Stimulated activated effector memory CD8-positive, alpha-beta T cell treated with anti-CD3 and anti-CD28 coated beads, Interleukin-12 subunit alpha, Interleukin-12 subunit beta, amount 100 ng/mL, for 72 hours (primary cell): ENCODE measurements at places on chromosomes 3 and 15.

- DNase-seq = no peak
These were observed 13.0 kb downstream of the SCN5A start for GRCh38 chr3:38636464-38636863.

GRCh38 chr3:55676643-55677042 is 189.5 kb upstream of the WNT5A start:
- DNase-seq = no peak

DNA sequence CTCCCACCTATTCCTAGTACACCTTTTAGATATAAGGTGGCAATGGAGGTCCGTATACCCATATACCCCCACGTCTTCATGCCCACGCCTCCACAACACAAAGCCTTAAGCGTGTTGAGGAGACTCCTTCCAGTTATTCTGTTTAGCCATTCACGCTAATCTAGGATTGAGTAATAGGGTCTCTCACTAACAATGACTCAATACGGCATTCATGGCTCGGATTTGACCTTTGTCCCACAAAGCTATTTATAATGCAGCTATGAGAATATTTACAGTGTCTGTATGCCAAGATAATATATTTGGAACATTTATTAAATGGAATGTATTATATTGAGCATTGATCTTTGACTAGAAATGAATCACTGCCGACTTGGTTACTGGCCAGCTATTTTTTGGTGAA is 215.8 kb downstream of the KCNH8 start:
- DNase-seq = no peak

DNA sequence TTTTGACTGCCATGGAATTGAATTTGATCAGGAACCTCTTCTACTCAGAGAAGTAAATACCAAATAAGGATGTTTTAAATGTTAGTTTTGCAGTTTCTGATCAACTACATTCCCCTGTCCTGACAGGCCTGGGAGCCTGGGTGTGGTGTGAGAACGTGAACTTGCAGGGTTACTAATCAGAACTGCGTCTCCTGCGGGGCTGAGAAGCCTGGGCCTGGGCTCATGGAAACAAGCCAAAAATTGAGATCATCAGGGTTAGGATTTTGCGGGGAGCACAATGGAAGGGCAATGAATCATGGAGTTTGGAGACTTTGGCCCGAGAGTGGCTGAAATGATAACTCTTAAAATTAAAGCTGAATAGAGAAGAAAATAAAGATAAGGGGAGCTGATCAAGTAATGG is 47.8 kb upstream of the C3orf70 start:
- DNase-seq = no peak

DNA sequence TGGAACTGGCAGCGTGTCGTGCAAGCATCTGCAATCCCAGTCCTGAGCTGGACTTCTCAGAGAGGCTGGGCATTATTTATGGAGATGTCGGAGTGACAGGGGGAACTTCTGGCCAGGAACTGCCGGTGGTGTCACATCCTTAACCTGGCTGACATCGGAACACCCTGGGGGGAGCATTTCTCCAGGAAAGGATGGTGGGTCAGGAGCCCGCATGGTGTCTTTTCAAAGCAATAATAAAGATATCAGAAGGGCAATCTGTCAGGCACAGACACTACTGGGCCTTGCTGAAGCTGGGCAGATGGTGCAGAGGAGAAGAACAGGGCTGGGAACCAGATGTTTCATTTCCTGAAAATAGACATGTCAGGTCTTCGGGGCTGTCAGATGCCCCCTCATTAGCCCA is 133.5 kb downstream of the WNT7A start:
- no peak for DNase-seq

- no peak for DNase-seq
These were observed 28.2 kb downstream of the MYL3 start for GRCh38 chr3:46835054-46835453.

- DNase-seq = no peak
These were observed 27.7 kb downstream of the MAGI1 start for GRCh38 chr3:66010739-66011655.

GRCh38 chr3:99933971-99934750 is 116.5 kb downstream of the CMSS1 start:
- no peak for DNase-seq

GRCh38 chr3:45653205-45653604 is 36.0 kb upstream of the SACM1L start:
- no peak for DNase-seq

GRCh38 chr3:148992027-148992634 is 791 bp downstream of the GYG1 start:
- DNase-seq = peak; percentile 75

DNA sequence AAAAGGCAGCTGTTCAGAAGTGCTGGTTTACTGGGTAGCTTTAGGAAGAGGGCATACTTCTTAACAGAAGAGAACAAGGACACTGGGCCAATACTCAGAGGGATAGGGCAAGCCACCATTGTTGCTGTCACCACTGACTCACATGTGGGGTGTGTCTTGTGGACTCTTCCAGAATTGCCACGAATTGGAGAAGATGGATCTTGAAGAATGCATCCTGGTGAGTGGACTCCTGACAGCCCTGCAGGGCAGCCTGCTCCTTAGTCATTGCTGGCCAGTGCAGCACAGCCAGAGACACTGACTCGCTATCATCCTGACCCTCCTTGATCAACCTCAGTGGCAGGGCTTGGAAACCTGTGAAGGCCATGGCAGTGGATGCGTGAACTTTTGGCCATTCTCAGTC is 62.3 kb downstream of the UBP1 start:
- no peak for DNase-seq

DNA sequence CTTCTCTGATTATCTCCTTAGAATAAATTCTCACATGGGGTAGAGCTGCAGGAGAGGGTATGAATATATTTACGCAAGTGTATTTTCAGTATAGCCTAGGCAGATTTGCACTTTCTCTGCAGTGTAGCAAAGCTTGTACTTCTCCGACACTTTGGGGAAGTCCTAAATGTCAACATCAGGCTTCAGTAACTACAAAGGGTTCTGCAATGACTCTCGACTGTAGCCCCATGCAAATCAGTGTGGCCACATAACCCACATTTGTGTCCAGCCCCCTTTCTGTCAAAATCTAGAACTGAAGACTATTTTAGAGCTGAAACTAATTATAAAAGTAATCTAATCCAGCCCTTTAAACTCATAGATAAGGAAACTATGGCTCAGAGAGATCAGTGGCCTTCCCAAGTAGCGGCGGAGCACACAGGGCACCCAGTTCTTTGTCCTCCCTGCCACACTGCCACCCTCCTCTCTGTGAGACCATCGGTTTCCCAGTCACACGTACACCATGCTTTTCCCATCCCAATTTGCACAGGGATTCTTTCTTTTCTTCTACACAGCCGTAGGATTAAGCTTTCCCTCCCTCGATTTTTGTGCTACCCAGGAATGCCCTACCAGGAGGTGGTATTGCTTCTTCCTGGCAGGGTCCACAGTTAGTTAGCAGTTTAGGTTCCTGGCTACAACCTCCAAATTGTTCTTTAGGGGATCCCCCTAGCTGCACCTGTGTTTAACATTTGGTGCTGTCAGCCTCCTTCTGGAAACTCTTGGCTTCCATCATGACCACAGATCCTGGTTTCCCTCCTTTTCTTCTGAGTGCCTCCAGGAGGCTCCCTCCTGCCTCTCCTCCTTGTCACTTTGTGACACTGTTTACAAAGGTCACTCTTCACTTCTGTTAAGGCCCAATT is 22.9 kb downstream of the MRAS start:
- DNase-seq = no peak

- DNase-seq = no peak
These were observed 238.0 kb downstream of the SHOX2 start for GRCh38 chr3:157868196-157868595.

DNA sequence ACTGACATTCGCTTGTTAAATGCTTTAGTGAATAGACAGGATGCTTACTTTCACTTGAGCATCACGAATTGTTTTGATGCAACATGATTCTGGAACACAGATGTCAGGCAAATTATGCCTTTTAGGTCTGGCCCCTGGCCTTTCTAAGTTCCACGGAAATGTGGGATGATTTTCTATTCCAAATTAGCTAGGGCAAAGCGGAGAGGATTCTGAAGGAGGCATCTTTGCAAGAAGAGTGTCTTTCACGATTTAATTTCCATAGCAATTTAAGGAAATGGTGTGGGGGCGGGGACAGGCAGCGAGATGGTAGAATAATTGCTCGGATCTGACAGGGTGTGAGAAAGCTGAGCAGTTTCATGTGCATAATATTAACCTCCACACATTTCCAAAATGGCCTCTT is 238.5 kb upstream of the KCNMB2 start:
- DNase-seq = no peak

GRCh38 chr3:164250923-164251322 is 827.4 kb downstream of the SI start:
- no peak for DNase-seq

- DNase-seq = no peak
These were observed 36.2 kb downstream of the MTHFS start for GRCh38 chr15:79860661-79861060.

GRCh38 chr3:108605491-108605890 is 16.0 kb downstream of the DZIP3 start:
- DNase-seq = no peak

DNA sequence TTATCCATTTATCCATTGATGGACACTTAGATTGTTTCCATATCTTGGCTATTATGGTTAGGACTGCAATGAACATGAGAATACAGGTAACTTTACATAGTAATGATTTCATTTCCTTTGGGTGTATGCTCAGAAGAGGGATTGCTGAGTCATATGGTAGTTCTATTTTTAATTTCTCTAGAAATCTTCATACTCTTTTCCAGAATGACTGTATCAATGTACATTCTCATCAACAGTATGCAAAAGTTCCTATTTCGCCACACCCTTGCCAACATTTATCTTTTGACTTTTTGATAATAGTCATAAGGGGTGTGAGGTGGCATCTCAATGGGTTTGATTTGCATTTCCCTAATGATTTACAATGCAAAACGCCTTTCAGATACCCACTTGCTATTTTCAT is 6.2 kb upstream of the NIPA1 start:
- no peak for DNase-seq

- no peak for DNase-seq
These were observed 52.1 kb downstream of the DNAH1 start for GRCh38 chr3:52367891-52368880.

GRCh38 chr3:52356126-52356525 is 40.0 kb downstream of the DNAH1 start:
- no peak for DNase-seq

DNA sequence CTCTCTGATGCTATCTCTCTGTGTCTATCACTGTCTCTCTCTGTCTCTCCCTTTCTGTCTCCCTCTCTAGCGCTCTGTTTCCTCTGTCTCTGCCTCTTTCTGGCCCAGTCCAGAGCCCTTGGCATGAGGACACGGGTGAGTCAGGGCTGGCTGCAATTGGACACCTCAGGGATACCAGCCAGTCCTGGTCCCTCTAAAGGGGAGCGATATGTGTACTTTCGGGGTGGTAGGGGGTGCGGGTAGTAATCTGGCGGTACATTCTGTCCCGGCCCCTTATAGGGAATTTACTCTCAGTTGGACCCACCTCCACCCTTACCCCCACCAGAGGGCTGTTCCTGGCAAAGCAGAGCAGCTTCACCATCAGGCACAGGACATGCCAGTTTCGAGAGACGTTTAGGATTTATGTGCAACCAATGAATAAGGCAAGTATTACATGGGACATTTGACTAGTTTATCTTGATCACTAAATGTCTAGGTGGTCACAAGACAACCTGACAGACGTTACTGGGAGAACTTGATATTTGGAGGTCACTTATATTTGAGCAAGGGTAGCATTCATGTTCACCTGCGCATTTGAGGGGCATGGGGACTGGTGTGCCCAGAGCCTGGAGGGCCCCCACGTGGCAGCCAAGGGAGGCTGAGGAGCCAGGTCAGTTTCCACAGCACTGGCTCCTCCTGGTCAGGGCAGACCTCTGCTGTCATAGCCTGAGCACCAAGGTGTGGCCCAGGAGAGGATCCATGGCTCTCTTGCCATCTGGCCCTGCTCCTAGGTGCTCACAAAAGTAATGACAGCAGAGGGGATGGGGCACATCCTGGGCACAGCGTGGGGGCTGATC is 256.1 kb downstream of the PLCL2 start:
- DNase-seq = no peak
